ENCODE measurements at places on chromosomes 7 and 10.

DNA sequence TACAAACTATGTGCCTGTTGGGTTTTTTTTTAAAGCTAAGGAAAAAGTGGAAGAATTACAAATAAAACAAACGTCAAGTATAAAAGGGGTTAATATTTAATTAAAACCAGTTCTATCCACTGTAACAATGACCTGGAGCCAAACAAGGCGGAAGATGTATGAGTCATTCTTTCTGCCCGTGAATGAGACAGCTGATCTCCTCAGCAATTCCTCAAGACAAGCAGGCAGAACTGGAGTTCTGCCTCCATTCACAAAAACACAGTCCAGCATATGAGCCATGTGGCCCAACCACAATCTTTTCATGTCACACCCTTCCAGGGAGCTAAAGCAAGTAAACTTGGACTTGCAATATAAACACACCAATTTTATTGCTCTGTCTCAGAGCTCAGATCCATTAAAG, 8.4 kb downstream of the ETV1 start:
- no peak for DNase-seq

DNA sequence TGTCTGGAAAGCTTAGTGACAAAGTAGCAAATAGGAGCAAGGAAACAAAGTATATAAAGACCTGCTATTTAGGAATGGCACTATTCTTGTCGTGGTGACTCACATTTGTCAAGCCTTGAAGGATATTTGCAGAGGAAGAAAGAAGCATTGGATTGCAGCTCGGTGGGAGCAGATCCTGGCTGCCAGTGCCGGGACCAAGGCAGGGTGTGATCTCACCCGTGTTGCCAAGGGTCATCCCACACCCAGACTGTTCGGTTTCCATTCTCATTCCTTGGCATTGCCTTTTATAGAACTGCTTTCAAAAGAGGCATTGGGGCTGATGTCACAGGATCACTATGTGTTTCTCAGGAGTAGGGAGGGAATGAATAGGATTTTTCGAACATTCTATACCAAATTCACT, 176.2 kb downstream of the GALNT17 start:
- no peak for DNase-seq

DNA sequence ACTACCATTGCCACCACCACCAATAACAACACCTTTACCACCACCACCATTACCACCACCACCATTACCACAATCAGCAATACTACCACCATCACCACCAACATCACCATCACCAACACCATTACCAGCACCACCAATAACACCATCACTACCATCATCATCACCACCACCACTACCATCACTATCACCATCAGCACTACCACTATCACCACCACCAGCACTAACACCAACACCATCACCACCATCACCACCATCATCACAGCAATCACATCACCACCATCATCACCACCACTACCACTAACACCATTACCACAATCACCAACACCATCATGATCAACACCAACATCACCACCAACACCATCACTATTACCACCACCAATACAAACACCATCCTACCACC, 249.5 kb downstream of the GRID1 start:
- DNase-seq: no peak

GRCh38 chr10:94046098-94046497, 52.4 kb downstream of the PLCE1 start:
- no peak for DNase-seq

DNA sequence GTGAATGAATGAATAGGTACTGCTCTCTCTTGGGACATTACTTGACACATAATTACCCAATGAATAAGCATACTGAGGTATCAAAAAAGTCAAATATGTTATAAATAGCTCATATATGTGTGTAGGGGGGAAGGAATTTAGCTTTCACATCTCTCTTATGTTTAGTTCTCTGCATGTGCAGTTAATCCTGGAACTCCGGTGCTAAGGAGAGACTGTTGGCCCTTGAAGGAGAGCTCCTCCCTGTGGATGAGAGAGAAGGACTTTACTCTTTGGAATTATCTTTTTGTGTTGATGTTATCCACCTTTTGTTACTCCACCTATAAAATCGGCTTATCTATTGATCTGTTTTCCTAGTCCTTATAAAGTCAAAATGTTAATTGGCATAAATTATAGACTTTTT, 1.2 kb downstream of the CFTR start:
- no peak for DNase-seq
